ENCODE measurements at places on chromosomes 11 and 22.

DNA sequence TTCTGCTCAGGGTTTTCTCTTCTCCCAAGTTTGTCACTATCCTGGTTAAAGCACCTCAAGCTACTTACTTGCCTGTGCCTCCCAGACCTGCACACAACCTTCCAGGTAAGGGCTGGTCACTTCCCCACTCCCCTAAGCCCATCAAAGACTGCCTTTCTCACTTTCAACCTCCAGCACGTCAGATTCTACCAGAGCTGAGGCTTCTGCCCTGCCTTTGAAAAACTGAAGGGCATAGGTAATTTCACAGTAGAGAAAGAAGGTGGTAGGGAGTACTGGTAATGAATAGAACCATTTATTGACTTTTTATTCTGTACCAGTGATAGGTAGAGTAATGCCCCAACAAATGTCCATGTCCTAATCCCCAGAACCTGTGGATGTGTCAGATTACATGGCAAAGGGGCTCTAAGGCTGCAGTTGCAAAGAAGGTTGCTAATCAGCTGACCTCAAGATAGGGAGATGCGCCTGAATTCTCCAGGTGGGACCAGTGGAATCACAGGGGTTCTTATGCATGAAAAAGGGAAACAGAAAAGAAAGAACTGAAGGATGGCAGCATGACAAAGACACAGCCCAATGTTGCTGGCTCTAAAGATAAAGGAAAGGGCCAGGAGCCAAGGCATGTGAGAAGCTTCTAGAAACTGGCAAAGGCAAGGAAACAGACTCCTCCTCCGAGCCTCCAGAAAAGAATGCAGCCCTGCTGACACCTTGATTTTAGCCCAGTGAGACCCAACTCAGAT is 89.0 kb downstream of the SLC1A2 start:
- no peak for DNase-seq

- no peak for DNase-seq
Observed at GRCh38 chr11:121029813-121030445, 6.0 kb downstream of the TBCEL start.

DNA sequence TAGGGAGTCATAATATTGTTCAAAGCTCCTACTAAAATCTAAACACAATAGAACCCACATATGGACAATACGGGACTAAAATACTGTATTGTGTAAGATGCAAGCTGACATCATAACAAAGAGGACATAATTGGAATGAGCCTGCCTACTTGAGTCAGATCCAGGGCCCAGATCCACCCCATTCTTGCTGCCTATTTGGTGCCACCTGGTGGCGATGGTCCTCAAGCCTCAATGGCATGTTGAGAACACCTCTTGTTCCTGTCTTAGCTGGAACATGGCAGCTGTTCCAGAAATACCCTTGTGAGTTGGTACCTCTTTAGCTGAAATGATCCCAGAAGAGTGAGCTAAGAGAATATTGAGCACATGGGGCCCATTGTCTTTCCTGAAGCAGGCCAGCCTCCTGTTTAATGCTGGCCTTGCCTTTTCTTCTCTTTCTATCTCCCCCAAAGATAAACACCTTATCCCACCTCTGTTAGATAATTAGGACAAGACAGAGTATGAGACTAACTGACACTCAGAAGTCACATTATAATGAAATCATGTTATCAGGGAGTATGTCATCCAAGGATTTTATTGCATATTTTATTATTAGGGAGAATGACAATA is 680.9 kb upstream of the ANO5 start:
- DNase-seq: peak; percentile 8

GRCh38 chr11:110290591-110291334 is 5.7 kb downstream of the RDX start:
- DNase-seq: no peak

- DNase-seq: no peak
Observed at GRCh38 chr11:46914363-46914762, 4.0 kb downstream of the LRP4 start.

GRCh38 chr11:121661880-121662486 is 209.2 kb upstream of the SORL1-AS1 start:
- peak; percentile 78 for DNase-seq
